ENCODE measurements at places on chromosomes 16 and 17. TPM values are rescaled to one million over a fixed set of nuclear protein-coding genes. Genes with fewer than 3 reads are reported as not detected.
A peak's percentile ranks its signal among the peaks of the same experiment; 100 is the strongest.

C1QTNF1 gene
- 41.7 TPM for total RNA-seq

DNA sequence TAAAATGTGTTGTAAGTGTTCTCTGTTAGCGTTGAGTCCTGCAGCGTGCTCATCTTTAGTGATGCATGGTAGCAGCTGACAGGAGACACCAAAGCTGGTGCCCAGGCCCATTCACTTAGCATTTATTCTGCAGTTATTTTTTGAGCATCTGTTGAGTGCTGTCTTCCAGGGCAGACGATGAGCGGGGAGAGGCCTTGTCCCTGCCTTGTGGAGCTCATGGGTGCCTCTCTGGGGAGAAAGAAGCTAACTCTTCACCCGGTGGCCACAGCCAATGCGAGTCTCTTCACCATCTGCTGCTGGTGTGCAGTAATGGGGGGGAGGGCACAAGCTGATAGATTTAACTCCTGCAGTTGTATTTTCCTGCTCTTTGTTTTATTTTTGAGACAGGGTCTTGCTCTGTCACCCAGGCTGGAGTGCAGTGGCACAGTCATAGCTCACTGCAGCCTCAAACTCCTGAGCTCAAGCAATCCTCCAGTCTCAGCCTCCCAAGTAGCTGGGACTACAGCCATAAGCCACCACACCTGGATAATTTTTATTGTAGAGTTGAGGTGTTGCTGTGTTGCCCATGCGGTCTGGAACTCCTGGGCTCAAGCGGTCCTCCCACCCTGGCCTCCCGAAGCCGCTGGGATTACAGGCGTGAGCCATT, 30.5 kb downstream of the GPT2 start:
- DNase-seq: no peak

- no peak for DNase-seq
Observed at GRCh38 chr16:66274335-66275110, 92.0 kb upstream of the CDH5 start.

DNA sequence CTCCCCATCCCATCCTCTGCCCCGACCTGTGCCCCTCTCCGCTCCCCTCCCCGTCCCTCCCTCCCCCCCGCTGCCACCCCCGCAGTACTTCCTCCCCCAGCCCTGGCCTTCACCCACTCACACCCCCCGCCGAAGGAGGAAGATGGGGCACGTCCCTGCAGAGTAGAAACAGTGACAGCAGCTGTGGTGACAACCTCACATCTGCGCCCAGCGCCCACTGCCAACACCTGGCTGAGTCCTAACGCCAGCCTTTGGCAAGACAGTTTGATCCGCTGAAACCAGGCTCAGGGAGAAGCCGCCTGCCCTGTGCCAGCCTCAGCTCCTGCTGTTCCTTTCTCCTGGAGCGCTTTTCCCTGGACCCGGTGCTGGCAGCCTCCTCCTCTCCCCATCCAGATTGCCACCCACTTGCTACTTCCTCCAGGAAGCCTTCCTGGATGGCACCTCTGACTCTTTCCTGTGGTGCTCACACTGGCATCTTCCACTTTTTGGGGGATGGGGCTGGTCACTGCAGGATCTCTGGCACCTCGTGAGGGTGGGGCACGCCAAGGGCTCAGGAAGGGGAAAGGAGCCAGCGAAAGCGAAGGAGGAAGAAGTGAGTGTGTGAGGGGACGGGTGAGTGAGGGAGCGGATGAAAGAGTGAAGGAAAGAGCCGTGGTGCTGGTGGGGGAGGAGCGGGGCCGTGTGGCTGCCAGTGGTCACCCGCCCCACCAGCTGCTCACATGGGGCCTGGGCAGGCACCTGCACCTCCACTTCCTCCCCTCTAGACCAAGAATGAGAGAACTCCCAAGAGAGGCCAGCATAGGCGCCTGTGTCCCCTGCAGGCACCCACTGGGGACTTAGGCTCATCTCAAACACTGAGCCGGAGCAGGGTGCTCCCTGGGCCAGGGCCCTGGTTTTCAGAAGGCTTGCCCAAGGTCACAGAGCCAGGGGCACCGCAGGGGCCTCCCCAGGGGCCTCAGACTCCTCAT, 27.0 kb downstream of the ZFPM1 start:
- no peak for DNase-seq

DNA sequence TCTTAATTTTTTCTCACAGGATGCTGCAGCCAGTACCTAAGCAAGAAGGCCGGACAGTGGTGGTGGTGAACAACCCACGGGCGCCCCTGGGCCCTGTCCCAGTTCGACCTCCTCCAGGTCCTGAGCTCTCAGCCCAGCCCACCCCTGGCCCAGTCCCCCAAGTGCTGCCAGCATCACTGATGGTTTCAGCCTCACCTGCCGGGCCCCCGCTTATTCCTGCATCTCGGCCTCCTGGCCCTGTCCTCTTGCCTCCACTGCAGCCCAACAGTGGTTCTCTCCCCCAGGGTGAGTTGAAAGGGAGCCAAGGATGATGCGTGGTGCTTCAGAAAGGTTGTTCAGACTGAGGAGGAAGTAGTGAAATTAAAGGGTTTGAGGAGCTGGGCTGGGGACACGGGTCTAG, 21.7 kb downstream of the SRCAP start:
- DNase-seq: no peak

GRCh38 chr17:7445619-7445968, 733 bp downstream of the CHRNB1 start:
- no peak for DNase-seq

DNA sequence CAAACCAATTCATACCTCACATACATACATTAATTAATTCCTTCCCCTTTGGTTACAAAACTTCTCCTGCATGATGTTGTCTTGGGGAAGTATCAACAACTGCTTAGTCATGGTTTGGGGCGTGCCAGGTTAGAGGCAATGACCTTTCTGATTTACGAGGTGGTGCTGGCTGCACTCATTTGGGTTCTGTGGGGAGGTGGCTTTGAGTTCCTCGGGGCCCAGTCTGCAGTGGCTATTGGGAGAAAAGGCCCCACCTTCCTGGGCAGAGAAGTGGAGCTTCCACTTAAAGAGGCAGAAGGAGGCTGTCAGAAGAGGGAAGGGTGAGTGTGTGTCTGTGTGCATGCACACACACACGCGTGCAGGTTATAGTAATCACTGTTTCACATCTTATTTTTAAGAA, 10.2 kb upstream of the ETV4 start:
- DNase-seq: peak; percentile 38

DNA sequence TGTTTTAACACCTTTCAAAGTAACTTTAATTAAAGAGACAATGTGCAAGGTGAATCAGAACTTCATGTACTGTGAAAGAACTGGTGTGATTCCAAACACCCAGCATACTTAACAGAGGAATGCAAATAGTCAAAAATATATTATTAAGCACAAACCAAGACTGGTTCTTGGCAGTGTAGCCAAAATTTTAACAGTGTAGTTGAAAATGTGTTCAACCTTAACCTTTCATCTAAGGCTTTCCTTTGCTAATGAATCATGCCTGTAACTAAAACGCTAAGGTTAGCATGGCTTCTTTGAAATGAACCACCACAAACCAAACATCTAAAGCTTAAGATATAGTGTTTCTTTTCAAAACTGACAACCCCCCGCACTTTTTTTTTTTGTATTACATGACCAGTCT, 146.3 kb upstream of the AXIN2 start:
- DNase-seq: no peak
